ENCODE measurements at places on chromosomes 5 and 9.

- no peak for DNase-seq
Observed at GRCh38 chr5:106241409-106241808, 1429.3 kb downstream of the EFNA5 start.

- DNase-seq, result no peak
Observed at GRCh38 chr5:120630550-120630949, 166.4 kb downstream of the PRR16 start.

GRCh38 chr5:32443541-32444430, 754 bp downstream of the ZFR start:
- DNase-seq, result peak; percentile 70

- no peak for DNase-seq
Observed at GRCh38 chr5:144304688-144305087, 134.0 kb downstream of the KCTD16 start.

GRCh38 chr5:67140413-67140812, 56.2 kb downstream of the CD180 start:
- no peak for DNase-seq

GRCh38 chr9:128635266-128636023, 21.2 kb downstream of the DYNC2I2 start:
- no peak for DNase-seq

DNA sequence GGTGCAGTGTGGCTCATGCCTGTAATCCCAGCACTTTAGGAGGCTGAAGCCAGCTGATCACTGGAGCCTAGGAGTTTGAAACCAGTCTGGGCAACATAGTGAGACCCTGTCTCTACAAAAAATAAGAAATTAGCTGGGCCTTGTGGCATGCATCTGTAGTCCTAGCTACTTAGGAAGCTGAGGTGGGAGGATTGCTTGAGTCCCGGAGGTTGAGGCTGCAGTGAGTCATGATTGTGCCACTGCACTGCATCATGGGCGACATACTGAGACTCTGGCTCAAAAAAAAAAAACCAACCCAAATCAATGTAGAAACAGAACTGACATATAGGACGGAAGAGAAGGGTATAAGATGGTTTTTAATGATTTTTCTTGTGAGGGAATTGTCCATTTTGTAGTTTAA, 27.7 kb downstream of the G3BP1 start:
- DNase-seq, result no peak

GRCh38 chr5:114360357-114360756, 1.5 kb upstream of the KCNN2 start:
- no peak for DNase-seq

DNA sequence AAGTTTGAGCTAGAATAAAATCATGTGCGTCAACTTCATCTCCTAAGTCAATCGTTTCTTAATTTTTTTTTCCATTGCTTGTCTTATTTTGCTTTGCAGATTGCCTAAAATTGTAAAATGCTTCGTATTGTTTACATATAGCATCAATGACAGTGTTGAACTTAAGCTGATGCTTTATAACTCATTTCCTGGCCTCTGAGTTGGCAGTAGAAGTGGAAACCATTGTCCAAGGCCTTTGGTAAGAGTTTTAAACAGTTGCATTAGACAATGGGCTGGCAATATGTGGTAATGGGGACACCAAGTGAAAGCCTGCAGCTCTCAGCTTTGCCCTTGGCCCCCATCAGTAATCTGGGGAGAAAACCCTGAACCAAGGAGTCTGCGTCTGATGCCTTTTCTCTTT, 154.8 kb upstream of the GAS1 start:
- DNase-seq, result no peak

- no peak for DNase-seq
Observed at GRCh38 chr5:97534166-97534565, 351.1 kb upstream of the RIOK2 start.

DNA sequence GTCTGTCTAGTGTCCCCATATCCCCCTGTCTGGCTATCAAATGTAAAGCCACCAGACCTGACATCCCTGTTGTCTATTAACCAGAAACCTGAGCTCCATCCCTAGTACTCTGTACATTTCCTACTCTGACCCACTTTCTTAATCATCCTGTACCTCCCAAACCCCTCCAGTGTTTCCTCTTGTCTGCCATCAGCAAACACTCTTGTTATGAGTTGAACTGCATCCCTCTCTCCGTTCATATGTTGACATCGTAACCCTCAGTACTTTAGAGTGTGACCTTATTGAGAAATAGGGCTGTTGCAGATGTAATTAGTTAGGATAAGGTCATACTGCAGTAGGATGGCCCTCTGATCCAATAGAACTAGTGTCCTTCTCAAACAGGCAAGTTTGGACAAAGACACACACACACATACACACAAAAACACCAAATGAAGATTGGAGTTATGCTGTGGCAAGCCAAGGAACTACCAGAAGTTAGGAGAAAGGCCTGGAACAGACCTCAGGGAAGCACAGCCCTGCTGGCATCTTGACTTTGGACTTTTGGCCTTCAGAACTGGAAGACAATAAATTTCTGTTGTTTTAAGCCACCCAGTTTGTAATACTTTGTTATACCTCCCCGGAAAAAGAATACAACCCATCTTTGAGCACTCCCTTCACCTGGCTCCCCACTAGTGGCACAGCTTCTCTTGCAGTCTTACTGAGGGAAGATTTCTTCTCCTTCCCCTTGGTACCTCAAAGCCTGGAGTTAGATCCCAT, 180.0 kb upstream of the PTGER4 start:
- DNase-seq, result no peak

Measured in CD8-positive, alpha-beta memory T cell (primary cell).